ENCODE measurements at places on chromosomes 6 and 20. TPM values are rescaled to one million over a fixed set of nuclear protein-coding genes. Genes with fewer than 3 reads are reported as not detected.

DNA sequence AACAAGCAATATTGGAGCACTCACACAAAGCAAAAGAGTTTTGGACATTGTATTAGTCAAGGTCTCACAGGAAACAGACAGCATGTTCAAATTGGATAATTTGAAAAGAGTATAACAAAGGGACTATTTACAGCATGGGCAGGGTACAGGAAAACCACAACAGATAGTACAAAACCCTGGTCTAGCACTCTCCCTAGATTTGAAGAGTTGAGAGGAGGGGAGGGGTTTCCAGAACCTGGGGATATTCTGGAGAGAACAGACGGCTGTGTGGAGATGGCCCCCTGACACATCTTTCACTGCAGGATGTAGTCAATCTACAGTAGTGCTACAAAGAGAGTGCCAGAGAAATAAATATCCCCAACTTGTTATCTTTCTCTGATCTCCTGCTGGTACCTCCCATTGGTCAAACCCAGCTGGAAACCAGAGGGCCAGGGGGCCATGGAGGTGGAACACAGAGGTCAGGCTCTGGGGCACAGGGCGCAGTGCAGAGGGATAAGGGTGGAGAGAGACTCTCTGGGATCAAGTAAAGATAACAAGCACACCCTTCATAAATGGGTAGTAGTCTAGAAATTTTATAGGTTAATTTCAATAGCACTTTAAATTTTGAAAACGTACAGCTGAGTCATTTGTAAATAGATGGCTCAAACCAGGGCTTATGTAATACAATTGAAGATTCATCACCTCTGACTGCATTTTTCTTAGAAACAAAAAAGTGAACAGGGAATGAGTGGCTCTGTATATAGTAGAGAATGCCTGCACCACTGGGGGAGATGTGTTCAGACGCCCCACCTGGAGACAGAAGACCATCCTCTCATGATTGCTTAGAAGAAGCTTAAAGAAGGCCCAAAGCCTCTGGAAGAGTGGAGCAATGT, 25.7 kb downstream of the RCAN2 start:
- no peak for DNase-seq

Gene RIMS1
- total RNA-seq, result 1.2 TPM

- DNase-seq, result peak; percentile 40
These were observed 68.8 kb upstream of the IYD start for GRCh38 chr6:150299873-150300485.

DNA sequence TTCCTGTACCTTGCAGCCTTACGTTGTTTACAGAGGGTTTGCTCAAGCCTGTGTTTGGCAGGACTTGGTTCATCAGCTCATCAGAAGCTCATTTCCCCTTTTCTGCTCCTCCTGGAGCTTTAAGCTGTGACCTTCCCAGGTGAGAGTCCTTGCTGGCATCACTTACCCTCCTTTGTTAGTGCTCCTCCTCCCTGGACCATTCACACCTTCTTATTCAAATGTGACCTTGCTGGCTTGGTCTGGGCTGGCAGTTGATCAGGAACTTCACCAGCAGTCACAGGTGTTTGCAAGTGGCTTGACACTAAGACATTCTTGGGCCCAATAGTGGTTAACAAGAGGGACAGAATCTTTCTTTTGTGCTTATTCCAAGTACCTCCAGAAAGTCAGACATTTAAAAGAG, 148.8 kb downstream of the C6orf58 start:
- no peak for DNase-seq

DNA sequence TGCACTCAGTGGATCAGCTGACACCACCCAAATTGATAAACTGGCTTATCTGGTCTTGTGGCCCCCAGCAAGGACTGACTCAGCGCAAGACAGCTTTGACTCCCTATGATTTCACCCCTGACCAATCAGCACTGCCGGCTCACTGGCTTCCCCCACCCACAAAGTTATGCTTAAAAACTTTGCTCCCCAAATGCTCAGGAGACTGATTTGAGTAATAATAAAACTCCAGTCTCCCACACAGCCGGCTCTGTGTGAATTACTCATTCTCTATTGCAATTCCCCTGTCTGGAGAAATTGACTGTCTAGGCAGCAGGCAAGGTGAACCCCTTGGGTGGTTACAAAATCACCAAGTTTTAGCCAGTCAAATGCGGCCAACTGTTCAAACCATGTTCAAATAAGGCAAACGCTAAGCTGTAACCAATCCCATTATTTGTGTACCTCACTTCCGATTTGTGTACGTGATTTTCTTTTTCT, 32.5 kb downstream of the SLC22A2 start:
- no peak for DNase-seq

Measured in left ventricle myocardium superior (tissue), 1 donor.